ENCODE measurements at places on chromosomes 16 and 17.

DNA sequence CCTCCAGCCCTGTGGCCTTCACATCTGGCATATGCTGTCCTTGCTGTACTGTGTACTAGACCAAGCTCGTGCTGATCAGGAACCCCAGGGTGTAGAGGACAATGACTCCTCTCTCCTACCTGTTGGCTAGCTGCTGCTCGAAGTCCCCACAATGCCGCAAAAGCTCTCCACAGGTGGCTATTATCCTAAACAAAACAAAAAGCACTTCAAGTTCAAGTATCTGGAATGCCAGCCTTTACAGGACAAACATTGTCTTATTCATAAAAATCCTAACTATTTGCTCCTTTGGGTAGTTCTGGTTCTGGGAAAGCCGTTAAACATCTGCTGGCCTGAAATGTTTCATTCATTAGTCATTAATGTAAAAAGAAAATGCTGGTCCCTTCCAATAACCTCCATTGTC is 42.8 kb downstream of the COG7 start:
- no peak for DNase-seq

DNA sequence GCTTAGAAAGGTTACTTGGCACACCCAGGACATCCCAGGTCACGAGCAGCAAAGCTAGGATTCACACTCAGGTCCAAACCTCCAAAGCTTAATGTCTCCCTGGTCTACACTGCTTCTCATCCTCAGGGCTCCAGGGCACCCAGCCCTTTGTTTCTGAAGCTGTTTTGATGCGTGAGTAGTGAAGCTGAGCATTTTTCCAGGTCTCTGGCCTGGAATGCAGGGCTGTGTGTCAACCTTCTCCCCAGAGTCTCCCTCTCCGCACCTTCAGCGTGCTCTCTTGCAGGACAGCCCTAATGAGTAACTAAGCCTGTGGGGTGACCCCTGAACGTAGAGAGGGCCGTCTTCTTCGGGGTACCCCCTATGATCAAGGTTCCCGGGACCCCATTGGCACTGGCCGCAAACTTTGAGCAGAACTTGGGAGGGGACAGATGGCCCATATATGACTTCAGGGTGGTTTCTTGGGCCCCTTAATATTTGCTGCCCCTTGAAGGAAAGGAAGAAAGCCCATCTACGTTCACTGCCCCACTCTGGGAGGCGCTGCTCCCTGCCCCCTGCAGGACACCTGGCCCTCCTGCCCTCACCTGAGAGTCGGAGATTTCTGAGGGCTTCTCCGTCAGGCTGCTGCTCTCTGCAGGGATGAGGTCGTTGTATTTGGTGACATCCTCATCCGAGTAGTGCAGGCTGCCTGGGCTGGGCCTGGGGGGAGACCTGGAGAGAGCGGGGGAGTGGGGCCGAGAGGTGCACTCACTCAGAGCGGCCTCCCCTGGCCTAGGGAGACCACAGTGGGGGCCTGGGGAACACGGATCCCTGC is 36.4 kb upstream of the CDC42EP4 start:
- DNase-seq: no peak

DNA sequence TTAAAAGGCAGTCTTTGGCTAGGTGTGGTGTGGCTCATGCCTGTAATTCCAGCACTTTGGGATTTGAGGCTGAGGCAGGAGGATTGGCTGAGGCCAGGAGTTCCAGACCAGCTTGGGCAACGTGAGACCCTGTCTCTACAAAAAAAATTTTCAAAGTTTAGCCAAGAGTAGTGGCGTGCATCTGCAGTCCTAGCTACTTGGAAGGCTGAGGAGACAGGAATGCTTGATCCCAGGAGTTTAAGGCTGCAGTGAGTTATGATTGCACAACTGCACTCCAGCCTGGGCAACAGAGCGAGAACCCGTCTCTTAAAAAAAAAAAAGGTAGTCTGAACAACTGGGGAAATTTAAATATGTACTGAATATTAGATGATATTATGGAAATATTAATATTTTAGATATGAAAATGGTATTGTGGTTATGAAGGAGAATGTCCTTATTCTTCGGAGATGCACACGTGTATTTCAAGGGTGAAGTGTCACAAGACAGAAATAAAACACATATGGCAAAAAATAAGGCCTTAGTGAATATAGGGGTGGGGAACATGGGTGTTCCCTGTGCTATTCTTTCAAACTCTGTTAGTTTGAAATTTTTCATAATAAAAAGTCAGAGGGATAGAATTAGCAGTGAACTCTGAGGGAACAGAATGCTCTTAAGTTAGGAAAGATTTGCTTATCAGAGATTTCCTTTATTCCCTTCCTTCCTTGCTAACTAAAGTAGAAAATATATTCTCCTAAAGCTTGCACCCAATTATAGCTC is 144.7 kb downstream of the CDK5R1 start:
- DNase-seq: no peak

- peak; percentile 17 for DNase-seq
Measured at GRCh38 chr16:81279392-81279791, 35.4 kb upstream of the GAN start.

DNA sequence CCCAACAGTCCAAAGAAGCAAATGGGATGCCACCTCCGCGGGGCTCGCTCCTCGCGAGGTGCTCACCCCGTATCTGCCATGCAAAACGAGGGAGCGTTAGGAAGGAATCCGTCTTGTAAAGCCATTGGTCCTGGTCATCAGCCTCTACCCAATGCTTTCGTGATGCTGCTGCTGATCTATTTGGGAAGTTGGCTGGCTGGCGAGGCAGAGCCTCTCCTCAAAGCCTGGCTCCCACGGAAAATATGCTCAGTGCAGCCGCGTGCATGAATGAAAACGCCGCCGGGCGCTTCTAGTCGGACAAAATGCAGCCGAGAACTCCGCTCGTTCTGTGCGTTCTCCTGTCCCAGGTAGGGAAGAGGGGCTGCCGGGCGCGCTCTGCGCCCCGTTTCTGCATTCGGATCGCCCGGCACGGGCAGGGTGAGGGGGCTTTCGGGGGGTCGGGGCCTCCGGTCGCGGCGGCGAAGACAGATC is at the start of gene CDH13:
CDH13 (plus strand) TSS at position 179 of the 471 bp plus-strand sequence.
- no peak for DNase-seq

DNA sequence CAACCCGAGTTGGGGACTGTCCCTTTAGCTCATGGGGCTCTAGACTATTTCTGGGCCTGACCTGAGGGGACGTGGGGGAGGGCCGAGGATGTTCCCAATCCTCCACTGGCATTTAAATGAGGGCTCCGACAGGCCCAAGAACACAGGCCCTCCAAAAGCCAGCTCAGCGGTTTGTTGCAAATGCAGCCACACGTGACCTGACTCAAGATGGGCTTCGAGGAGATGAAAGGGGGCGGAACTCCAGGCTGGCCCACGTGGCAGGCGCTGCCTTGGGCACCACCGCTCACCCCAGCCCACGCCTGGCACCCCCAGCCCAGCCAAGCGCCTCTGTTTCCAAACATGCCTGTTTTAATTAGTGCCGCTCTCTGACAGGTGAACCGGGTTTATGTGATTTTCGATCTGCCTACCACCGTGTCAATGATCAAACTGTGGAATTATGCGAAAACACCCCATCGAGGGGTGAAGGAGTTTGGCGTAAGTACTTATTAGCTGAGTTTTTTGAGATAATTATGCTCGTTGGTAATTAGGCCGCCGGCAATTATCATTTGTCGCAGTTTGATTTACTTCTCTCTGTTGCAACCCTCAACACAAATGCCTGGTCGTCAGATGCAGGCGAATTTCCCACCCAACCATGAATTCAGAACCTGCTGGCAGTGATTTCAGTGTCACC is 226.7 kb downstream of the KATNIP start:
- DNase-seq: no peak

- DNase-seq: no peak
Measured at GRCh38 chr16:67034487-67034886, 5.5 kb downstream of the CBFB start.

DNA sequence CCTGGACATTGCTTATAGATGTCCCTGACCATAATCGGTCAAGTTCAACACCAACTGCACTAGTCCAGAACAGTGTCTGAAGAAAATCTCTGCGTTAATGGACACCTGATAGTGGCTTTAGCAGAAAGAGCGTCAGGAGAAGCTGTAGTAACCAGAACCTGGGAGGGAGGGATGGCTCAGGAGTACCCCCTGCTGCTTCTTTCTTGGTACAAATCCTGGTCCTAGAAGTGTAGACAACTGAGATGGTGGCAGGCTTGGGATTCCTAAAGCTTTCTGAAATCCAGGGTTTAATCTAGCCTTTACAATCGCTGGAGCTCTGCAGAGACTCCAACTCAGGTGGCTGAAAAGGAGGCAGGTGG is 5.4 kb downstream of the MAP3K14 start:
- DNase-seq: no peak

DNA sequence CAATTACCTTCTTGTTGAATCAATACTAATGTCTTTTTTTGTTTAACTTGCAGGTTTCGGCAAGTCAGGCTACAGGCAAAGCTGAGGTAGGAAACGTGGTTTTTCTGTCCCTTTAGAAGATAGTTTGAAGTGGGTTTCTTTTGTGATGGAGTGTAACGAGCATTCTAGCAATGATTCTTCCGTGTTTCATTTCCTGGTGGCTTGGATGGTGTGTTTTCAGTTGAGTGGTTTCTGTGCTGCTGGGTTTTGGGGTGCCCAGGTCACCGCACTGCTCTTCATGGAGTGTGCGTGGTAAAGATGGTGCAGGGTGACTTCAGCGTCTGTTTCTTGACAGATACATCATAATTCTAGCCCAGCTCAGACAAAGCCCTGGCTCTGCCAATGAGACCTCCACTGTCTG is 769.7 kb upstream of the EEF2KMT start:
- no peak for DNase-seq

DNA sequence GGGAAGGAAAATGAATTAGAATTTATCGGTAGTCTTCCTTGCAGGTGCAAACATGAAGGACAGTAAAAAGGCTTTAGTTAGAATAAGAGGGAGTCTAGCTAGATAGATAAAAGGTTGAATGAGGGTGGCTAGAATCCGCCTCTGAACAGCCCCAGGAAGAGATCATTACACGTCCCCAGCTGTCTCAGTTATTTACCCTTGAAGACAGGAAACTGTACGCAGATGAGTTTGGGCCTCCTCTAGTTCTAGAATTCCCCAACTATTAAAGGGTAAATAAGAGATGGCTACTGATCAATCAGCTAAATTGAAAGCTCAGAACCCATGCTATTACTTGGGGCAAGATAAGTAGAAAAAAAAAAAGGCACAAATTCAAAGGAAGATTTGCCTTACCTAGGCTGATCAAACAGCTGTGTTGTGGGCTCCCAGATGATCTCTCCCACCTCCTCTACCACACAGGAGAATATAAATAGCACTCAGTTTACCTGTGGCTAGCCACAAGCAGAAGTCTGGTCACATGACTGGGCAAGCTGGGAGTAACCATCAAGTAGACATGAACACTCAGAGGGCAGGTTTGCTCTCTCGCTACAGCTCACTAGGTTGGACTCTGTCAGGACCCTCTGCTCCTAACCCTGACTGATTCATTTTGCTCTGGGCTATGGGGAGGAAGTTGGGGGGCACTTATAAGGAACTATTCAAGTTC is 17.0 kb downstream of the FAM117A start:
- DNase-seq: no peak

DNA sequence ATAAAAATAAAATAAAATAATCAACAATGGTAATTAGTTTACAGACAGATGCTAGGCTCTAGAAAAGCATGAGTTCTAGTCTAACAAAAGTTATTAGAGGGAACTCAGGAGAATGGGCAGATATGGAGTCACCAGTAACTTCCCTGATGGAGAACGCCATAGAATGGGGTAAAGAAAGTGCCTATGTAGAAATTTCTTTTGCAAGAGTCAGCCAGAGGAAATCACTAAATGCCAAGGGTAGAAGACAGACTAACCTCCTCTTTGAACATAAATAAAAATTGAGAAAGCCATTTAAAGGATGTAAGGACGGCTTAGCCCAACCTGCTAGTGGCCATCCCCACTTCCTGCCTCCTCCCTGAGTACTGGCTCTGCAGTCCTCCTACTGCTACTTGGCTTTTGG is 141.6 kb downstream of the VPS53 start:
- DNase-seq: peak; percentile 47

GRCh38 chr16:62717026-62717425 is 680.8 kb upstream of the CDH8 start:
- no peak for DNase-seq

GRCh38 chr17:6701719-6702118 is 11.4 kb downstream of the SLC13A5 start:
- peak; percentile 28 for DNase-seq

DNA sequence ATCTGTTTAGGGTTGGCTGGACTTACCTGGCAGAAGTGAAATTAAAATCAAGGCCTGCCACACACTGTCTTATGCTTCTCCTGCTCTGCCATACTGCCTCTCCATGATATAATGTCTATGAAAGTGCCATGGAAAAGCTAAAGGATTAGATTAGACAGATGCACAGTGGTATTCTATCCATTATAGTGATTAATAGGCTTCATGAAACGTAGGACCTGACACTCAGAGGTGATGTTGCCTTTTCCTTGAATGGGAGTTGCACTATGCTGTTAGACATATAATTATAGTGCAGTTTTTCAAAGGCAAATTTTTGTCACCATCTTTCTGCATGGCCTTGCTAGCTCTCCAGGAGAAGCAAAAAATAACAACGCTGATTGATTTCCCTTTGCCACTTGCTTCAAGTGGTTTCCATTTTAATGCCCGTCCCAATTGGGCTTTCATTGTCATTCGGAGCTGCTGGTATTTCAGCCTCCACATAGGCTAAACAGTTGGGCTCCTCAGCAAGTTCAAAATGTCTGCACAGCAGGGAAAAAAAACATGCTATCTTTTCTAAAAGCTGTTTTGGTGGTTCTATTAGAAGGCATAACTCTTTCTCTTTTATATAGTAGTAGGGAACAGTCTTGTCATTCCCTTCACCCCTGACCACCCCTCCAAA is 502.8 kb upstream of the GOT2 start:
- DNase-seq: no peak

DNA sequence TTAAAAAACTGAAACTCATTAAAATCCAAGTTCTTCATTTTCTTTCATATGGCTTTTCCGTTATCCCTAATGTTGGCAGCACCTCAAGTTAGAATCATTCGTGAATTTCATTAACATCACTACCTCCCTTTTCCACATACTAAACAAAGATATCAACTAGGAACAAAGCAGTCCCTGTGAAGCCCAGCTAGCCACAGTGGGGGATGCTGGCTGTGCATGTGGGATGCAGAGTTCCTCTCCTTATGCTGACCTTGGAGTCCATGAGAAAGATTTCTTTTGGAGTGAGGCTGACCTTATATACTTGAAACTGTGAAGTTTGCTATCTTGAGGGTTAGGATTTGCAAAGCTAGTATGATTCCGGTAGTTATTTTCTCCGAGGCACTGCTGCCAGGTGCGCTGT is 117.6 kb downstream of the TANGO6 start:
- no peak for DNase-seq

GRCh38 chr17:61947367-61948078 is 19.7 kb upstream of the INTS2 start:
- DNase-seq: no peak

- no peak for DNase-seq
Measured at GRCh38 chr16:75732871-75733270, 6.6 kb upstream of the CPHXL start.

DNA sequence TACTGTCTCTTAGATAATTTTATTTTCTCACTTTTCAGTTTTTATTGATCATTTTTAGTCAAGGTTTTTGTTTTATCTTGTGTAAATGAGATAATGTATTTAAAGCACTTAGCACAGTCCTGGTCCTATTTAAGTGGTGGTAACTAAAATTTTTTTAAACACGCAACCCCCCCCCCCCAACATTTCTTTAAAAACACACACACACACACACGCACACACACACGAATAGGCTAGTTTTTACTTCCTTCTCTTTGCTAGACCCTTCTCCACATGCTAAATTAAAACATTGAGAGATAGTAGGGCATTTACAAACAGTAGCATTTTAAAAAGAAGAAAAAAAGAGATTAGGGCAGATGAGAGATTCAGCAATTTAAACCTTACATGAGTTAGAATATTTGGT is 5.0 kb downstream of the NFATC3 start:
- DNase-seq: no peak

- DNase-seq: no peak
Measured at GRCh38 chr16:47033176-47033575, 59.7 kb upstream of the DNAJA2 start.
